Activated naive CD4-positive, alpha-beta T cell (primary cell): ENCODE measurements at places on chromosomes 3 and 15.

- no peak for DNase-seq
Measured at GRCh38 chr3:67093305-67093704, 95.2 kb downstream of the KBTBD8 start.

GRCh38 chr3:73601481-73601880 is 23.3 kb downstream of the PDZRN3 start:
- no peak for DNase-seq

DNA sequence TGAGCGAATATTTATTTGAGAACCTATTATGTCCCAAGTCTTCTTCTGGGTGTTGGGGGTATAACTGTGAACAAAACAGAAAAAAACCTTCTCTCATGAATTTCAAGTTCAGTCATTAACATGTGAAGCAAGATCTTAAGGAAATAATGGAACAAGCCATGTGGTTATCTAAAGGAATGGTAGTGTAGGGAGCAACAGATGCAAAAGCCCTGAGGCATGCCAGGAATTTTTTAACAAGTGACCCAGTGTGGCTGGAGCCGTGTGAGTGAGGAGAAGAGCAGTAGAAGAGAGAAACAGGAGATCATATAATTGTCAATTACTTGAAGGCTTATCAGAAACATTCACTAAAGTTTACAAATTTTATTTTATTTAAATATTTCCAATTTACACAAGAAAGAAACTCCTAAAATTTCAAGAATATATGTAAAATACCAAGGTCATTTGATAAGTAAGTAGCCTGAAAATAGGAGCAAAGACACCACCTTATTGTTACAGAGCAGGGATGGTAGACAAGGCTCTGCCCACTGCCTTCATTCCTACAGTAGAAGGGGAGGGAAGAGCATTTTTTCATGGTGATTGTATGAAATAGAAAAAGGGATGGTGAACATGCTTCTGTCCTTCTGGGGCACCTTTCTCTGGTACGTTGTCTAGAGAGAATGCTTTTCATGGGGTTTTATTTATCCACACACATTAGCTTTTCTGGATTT is 345.1 kb downstream of the PLOD2 start:
- no peak for DNase-seq

- no peak for DNase-seq
Measured at GRCh38 chr3:102301155-102301880, 133.5 kb upstream of the ZPLD1 start.

GRCh38 chr3:18847583-18848197 is 300.6 kb upstream of the KCNH8 start:
- no peak for DNase-seq

DNA sequence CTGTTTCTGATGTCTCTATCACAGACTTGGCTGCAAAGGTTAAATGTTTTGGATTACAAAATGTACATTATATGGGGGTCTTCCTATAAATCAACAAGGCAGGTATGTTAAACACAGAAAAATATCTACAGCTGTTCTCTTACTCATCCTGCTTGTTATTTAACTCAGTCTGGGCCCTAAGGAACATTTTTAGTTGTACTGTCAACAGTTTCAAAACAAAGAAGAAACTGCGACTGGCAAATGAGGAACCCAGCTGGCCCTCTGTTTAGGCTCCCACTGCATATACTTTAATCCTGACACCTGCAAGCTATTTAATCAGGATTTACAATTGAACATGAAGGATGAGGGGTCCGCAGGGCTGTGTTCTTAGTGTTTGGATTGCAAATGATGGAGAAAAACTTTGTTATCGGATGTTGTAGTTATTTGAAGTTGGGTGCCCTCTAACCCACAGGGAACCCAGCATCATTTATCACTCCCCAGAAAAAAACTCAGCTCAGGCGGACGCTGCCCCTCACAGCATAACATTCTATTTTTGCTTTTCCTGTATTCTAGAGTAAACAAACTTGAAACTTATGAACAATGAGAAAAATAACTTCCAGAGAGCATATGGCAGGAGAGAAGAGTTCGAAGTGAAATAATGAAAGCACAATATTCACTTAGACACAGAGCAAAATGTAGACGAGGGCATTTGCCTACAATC is 91.2 kb downstream of the POLR2M start:
- DNase-seq, result no peak
